ENCODE measurements at places on chromosomes 3 and 15.

DNA sequence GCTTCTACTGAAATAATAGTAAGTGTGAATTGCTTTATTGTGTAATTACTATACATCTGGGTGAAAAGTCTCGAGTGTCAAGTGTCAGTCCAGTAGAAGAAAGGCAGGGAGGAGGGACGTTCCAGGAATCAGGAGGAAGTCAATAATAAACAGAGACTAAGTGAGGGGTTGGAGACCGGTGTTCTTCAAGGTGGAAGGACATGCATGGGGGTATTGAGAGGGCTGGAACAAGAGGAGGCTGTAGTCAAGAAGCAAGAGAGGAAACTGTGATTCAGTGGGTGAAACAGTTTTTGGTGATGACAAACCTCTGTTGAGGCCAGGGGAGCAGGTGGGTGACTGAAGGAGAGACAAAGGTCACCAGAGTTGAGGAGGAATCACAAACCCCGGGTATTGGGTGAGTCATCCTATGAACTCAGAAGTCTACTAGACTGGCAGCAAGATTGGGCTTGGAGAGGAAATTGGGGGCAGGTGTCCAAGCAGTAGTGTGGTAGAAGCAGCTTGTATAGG, 11.6 kb upstream of the SCAMP5 start:
- ATAC-seq: no peak

- ATAC-seq: no peak
These were observed 18.2 kb downstream of the TPM1 start for GRCh38 chr15:63060699-63061098.

DNA sequence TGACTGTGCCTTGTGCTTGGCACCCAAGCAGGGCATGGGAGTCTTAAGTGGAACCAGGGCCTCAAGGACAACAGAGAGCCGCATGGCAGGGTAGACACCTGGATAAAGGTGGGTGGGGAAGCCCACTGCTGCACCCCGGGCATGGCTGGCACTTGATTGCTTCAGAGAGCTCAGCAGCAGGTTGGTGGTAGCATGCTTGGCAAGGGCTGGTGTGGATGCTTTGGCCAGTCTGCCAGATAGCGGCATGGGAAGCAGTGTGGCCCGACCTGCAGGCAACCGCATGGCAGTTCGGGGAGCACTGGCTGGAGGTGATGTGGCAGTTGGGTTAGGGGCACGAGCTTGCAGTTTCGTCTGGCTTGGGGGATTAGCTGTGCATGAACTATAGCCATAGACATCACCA, 2.5 kb downstream of the CCDC71 start:
- ATAC-seq: no peak

GRCh38 chr3:4845882-4846281, 133.4 kb upstream of the BHLHE40 start:
- ATAC-seq: no peak

GRCh38 chr15:69712991-69713390, 260.4 kb downstream of the RPLP1 start:
- no peak for ATAC-seq

DNA sequence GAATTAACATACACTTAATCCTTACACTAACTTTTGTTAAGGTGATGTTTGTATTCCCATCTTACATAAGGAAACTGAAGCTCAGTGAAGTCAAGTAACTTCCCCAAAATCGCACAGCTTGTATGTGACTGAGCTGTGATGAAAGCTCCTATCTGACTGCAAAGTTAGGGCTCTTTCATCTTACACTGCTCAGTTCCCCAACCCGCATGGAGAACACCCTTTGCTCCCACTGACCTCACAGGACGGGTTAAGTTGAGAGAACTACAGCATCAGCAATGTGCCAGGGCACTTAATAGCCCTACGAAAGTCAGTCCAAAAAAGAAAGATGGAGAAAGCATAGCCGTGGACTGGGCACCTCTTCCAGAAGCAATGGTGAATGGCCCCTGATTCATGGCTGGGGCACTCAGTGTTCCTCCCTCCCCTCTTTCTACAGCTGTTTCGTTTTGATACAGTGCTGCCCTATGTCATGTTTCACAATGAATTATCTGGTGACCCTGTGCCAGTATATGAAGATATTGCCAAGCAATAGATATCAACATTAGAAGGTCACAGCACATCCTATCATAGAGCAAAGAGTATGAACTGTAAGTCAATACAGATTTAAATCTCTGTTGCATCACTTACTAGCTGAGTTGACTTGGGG, 38.0 kb downstream of the CADPS start:
- no peak for ATAC-seq

DNA sequence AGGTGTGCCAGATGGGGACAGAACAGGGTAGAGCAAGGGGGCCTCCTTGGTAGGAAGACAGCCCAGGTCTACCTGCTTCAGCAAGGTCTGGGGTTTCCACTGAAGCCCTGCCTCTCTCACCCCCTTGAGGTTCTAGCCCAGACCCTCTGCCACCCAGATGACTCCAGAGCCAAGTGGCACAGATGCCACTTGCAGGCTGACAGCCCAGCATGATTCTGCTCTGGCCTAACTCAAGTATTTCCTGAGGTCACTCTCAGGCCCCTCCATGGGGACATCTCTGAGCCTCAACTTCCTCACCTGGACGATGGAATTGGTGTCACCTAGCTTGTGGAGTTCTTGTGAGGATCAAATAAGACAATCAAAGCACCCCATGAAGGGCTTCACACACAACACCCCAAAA, 23.9 kb downstream of the PLXNB1 start:
- no peak for ATAC-seq

DNA sequence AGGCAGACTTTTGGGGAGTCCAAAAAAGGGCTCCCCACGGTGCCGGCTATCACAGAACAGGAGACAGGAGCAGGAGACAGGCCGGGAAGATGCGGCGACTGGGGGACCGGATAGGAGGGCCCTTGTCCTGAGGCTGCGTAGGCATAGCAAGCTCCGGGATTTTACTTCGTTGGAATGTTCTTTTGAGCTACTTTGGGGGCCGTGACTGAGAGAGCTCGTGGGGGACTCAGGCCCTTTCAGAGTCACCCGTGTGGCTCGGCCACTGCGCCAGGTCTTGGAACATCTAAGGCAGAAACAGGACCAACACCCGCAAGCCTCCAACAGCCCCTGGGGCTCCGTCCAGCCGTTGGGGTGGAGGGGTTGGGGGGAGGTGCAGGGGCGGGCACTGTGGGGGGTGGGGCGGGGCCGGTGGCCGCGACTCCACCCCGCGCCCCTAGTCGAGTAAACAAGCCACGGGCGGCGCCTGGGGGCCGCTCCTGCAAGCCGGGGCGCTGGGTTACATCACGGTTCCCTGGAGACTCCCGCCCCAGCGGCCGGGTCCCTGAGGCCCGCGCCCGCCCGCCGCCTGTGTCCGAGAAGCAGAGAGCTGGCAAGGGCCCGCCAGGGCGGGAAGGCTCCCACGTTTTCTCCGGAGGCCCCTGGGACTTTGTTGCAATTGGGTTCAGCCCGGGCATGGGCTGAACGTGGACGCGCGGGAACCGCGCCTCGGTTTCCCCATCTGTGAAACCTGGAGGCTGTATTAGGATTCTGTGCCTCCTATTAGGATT, 23.3 kb upstream of the C15orf39 start:
- no peak for ATAC-seq

DNA sequence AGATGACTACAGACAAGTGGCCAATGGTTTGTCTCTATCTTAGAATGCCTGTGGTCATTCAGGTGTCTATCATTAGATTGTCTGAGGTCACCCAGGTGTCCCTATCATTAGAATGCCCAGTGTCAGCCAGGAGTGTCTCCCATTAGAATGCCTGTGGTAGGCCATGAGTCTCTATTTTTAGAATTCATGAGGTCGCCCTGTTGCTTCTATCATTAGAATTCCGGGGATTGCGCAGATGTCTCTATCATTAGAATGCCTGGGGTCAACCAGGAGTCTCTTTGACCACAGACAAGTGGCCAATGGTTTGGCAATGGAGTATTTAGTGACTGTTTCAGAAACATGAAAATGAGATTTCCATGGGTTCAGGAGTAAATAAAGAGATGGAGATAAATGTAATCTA, 7.6 kb downstream of the RTP2 start:
- ATAC-seq: no peak
